ENCODE measurements at places on chromosomes 7 and 10.

DNA sequence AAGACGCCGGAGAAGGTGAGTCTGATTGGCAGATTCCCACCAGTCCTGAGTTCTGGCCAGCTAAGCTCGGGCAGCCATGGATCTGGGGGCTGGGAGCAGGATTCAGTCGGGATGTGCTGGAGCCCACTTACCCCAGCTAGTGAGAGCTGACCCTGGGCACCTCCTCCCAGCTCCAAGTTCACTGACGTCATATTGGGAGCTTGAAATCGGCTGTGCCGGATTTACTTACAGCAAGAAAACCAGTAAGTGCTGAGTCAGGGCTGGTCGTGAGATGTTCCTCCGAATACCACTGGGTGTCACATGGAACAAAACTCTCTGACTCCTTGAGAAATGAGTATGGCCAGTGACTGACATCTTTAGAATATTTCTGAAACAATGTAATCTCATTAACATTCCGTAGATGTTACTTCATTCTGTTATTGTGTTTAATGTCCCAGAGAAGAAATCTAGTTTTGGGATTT is 621.2 kb downstream of the SDK1 start:
- DNase-seq: no peak

DNA sequence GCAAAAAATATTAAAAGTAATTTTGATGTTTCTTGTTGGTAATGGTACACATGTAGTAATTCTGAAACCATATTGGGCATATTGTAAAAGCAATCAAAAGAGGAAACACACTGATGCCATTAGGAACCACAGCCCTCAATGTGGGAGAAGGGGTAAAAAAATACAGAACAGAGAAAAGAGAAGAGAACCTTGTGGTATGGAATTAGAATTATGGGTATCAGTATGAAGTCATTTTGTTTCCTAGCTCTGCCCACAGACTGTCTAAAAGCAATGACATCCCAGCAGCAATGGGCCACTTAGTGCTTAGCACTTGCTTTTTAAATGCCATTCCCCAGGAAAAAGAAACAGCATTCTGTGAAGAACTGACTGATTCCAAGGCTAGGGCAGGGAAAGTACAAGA is 61.5 kb downstream of the CPVL start:
- peak; percentile 43 for DNase-seq

DNA sequence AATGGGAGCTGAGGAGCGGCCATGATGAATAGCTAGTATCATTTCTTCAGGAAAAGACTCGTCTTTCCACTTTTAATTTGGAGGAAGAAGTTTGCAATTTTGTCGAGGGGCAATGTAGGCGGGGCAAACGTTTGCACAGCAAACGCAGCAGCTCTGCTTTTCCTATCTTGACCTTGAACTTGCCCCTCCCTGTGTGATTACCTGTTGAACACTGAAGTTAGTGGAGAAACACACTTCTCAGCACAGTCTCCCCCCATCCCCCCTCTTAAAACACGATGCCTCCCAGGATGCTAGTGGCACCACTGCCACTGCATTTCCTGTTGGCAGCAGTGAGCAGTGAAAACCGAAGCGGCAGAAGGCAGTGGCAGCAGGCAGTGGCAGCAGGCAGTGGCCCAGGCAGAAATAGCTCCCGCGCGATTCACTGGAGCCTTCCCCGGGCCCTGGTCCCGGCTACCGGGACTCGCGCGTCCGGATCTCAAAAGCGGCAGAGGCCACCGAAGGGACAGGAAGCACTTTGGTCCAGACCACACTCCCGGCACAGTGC is at the start of gene EPDR1:
Gene EPDR1 (plus strand): TSS at position 336 of the 544 bp plus-strand sequence. CDS start 300 bp downstream, outside the sequence.
- peak; percentile 72 for DNase-seq

DNA sequence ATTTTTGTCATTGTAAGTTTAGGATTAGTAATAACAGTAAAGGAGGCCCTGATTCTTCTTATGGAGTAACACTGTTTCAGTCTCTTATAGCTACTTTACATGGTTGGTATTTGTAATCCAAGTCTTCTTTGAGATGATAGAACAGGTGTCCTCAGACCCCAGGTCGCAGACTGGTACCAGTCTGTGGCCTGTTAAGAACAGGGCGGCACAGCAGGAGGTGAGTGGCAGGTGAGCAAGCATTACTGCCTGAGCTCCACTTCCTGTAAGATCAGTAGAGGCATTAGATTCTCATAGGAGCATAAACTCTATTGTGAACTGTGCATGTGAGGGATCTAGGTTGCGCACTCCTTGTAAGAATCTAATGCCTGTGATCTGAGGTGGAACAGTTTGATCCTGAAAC is 77.3 kb downstream of the STK31 start:
- DNase-seq: no peak

DNA sequence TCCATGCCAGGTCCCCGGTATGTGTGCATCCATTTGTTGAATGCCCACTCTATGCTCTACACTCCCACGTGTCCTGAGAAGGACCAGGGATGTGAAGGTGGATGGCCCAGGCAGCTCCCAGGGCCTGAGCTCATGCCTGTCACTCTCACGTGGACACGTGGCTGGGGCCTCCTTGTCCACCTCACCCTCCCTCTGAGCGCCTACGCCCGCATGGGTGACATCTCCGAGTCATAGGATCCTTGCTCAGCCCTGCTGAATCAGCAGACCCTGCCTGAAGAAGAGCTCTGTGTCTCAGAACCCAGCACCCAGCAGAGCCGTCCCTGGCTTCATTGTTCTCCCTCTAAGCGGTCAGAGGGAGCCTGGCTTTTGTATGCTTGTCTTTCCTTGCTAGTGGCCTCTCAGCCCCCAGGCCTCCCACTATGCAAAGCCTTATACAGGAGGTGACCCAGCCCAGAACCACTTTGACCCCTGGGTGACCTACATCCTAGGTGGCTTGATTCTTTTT is 107.9 kb upstream of the PPIF start:
- peak; percentile 32 for DNase-seq

GRCh38 chr7:30859940-30860496 is 51.6 kb upstream of the AQP1 start:
- no peak for DNase-seq

DNA sequence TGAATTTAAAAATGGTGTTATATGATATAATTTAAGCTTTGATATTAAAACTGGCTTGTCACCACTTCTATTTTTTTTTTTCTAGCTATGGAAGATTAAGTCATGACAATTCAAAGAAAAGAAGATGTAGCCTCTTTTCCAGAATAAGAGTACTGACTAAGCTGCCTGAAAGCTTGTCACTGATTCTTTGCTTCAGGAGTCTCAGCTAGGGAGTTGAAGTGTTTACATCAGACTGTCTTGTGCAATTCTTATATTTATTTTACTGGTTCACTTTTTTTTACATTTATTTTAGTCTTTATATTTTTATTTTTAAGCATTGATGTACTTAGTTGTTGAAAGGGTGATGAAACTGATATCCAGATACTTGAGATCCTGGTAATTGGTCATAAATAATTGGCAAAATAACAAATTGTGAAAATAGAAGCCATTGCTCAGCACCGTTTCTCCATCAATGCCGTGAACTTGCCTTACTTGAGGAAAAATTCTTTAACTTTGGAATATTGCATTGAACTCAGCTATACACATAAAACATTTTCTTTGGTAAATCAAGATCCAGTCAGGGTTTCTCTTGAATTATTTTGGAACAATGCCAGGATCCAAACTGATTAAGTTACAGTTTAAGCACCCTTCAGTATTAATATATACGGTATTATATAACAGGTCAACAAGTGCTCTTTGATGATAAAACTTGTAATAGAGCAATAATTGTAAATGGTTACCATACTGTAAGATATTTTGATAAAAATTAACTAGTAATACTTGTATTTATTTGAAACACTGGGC is 156.4 kb downstream of the PHTF2 start:
- DNase-seq: no peak

DNA sequence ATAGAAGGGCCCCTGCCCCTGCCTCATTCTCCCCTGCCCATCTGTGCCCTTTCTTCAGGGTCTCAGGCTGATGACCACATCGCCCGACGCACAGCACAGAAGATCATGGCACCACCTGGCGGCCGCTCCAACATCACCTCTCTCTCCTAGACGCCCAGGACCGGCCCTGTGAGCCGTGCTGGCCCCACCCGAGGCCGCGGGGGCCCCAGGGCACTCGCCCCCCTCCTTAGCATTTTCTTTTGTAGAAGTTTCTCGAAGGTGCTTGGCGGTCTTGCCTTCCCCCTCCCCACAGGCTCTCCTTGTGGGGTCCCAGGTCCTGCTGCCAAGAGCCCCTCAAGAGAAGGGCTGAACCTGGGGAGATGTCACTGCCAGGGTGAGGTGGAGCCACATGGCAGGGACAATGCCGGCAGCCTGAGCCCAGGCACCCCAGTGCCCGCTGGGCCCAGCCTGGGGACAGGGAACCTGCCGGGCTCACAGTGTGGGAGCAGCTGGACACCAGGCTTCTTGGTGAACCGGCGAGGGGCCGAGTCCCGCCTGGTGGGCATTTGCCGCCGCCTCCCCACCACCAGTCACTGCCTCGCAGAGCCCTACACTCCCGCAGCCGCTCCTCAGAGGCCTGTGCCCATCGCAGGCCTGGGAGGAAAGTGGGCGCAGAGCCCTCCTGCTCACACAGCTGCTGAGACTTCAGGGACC is 18.2 kb downstream of the DPYSL4 start:
- DNase-seq: no peak

- DNase-seq: no peak
These were observed 349.0 kb upstream of the MTPN start for GRCh38 chr7:136326045-136326609.

DNA sequence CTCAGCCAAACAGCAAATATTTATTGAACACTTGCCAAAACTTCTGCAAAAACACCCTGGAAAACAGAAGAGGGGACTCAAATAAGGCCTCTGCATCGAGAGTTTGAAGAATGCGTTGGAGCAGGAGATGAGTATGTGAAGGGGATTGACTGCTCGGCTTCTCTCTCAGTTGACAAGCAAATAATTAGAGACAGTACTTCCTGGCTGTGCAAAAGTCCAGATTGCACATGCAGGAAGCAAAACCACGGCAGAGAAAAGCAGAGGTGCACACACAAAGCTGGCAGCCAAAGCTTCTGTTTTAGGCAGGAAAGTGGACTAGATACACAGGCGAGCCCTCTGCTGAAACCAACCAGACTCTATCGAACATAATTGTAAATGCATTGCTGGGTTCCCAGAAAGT is 343.6 kb upstream of the MGMT start:
- no peak for DNase-seq

DNA sequence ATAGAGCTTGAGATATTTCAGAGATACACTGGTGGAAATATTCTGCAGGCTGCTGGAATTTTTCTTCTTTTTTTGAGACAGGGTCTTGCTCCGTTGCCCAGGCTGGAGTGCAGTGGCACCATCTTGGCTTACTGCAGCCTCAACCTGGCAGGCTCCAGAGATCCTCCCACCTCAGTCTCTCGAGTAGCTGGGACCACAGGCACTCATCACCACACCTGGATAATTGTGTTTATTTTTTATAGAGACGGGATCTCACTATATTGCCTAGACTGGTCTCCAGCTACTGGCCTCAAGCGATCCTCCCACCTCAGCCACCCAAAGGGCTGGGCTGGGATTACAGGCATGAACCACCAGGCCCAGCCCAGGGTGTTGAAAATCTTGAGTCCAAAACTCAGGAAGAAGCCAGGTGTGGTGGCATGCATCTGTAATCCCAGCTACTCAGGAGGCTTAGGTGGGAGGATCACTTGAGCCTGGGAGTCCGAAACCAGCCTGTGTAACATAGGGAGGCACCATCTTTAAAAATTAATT is 55.7 kb upstream of the FOXK1 start:
- no peak for DNase-seq

- no peak for DNase-seq
These were observed 20.7 kb downstream of the VSTM4 start for GRCh38 chr10:49094646-49095045.

DNA sequence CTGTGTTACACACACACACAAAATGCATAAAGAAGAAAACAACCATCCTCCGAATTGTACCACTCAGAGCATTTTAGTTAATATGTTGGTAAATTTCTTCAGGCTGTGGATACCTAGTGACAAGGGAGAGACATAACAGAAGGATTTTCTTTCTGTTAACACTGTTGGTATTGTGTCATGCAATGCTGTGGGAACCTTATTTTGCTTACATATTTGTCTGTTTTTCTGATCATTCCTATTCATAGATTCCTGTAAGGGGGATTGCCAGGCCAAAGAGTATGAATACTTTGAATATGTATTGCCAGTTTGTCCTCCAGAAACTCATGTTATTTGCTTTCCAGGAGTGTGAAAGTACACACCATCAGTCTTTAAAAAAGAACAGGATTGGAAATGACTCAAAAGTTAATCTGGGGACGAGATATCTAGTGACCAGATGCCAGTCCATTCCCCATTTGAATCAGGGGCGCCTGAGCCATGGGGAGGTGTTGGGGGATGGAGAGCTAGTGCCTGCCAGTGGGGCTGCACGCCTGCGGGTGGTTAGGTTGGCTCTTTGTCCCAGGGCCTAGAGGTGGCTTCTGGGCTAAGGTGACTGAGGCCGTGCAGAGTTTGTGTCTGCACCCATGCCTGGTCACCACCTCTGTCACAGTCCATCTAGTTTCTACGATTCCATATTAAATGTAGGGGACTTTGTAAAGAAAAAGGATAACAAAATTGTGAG is 142.0 kb downstream of the PTPN20 start:
- DNase-seq: no peak

- DNase-seq: no peak
These were observed 39.7 kb downstream of the JAKMIP3 start for GRCh38 chr10:132105302-132105995.

GRCh38 chr10:24331457-24331856 is 122.5 kb downstream of the KIAA1217 start:
- DNase-seq: no peak

- peak; percentile 63 for DNase-seq
These were observed 25.4 kb upstream of the PRXL2A start for GRCh38 chr10:80382989-80383388.

- no peak for DNase-seq
These were observed 340.6 kb upstream of the NRP1 start for GRCh38 chr10:33674986-33675599.

GRCh38 chr7:1807821-1808600 is 137.9 kb downstream of the ELFN1 start:
- no peak for DNase-seq

Data from activated CD4-positive, alpha-beta T cell treated with anti-CD3 and anti-CD28 coated beads, Interleukin-10, Interleukin-2, amounts not matched to agents 100 ng/mL and 50 ng/mL, durations not matched to agents 16 hours and 8 hours (primary cell).